ENCODE measurements at places on chromosomes 16 and 17. TPM values are rescaled to one million over a fixed set of nuclear protein-coding genes. Genes with fewer than 3 reads are reported as not detected.

GRCh38 chr17:31877911-31878702, 19.1 kb upstream of the COPRS start:
- DNase-seq: no peak

DNA sequence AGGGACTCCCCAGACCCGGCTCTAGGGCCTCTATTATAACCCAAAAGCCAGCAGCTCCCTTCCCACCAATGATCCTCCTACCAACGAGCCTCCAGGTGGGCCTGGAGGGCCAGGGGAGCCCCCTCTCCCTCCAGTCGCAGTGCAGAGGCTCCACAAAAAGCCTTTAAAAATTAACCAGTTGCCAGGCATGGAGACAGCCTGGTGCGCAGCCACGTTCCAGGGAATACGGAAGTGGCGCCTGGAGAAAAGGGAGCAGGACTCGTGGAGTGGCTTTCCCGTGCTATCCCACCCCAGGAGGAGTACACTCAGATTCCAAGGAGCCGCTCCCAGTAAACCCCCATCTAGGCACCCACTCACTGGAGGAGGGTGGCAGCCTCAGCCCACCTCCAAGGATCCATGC, 112.3 kb downstream of the ZNF423 start:
- DNase-seq: no peak

- no peak for DNase-seq
Measured at GRCh38 chr17:2312736-2313135, 9.0 kb downstream of the SRR start.

TAT gene
- 0.05 TPM for polyA plus RNA-seq

DNA sequence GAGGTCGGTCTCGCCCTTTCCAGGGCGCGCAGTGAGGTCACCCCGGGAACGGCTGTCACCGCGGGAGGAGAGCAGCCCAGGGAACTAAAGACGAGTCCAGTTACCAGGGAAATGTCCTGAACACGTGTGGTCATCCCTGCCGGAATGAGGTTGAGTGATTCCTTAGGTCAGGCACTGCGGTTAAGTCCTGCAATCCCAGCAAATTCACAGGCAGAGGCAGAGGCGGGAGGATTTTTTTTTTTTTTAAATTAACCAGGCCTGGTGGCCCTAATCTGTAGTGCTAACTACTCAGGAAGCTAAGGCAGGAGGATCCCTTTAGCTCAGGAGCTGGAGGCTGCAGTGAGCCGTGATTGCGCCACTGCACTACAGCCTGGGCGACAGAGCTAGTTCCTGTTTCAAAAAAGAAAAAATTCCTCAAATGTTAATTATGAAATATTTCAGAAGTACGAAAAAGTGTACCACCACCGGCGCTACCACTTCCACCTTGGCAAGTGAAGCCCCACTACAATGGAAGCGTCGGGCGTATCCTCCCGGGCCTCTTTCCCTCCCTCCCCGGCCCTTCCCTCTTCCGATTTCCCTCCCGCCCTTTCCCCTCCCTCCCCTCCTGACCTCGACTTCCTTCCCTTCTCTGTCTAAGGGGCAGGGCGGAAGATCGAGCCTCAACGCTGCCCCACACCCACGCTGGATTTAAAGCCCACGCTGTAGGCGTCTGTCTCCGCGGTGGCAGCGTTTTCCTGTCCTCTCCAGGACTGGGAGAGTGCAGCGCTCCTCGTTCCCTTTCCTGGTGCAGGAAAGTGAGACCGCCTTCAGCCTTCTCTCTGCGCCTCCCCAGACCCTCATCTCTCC, 27.3 kb downstream of the SLFN11 start:
- DNase-seq: no peak

- no peak for DNase-seq
Measured at GRCh38 chr16:81539759-81540472, 95.3 kb downstream of the CMIP start.

DNA sequence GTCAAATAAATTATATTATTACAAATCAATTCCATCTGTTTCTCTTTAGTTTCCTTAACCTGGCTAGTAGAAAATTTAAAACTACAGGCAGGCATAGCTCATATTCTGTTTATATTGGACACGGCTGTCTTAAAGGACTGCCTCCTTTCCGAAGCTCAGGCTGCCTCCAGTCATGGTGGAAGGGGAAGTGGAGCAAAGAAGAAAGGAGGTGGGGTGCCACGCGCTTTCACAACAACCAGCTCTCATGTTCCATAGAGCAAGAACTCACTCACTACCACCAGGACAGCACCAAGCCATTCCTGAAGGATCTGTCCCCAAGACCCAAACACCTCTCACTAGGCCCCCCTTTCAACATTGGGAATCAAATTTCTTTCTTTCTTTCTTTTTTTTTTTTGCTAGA, 149.3 kb upstream of the KCNJ18 start:
- no peak for DNase-seq

GRCh38 chr16:80612461-80613017, 71.7 kb downstream of the DYNLRB2 start:
- DNase-seq: no peak

DNA sequence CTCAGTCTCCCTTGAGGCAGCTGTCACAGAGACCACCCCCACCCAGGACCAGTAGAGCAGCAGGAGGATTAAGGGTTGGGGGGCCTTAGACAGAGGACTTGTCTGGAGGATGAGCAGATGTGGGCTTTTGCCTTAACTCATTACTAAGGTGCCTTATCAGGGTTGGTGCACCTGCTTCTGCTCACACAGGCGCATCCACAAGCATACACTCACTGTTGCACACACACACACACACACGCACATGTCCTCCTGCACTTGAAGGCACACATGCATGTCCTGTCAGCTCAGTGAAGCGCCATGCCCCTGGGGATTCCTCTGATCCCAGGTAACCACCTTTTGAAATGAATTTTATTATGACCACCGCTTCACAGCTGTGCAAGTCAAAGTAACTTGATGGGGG, 1.2 kb downstream of the GFAP start:
- no peak for DNase-seq

DNA sequence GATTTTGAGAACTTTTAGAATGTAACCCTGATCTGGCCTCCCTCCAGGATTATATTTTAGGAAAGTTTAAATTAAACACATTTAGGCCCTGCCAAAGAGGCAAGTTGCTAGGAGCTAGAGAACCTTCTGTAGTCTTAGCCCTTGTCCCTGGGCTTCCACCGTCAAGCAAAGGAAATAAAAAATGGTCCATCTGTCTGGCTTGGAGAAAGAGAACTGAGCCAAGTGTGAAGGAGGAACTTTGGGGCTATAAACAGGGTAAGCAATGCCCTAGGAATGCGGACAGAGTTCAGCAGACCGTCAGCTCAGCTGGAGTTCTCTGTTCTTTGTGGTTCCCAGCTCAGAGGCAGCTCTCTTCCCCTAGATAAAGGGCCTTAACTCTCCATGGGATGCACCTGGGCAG, 29.6 kb downstream of the RCVRN start:
- no peak for DNase-seq

- DNase-seq: no peak
Measured at GRCh38 chr16:25079637-25080378, 31.7 kb upstream of the LCMT1 start.

GRCh38 chr17:59890720-59891119, 2.0 kb downstream of the TUBD1 start:
- peak; percentile 58 for DNase-seq

DNA sequence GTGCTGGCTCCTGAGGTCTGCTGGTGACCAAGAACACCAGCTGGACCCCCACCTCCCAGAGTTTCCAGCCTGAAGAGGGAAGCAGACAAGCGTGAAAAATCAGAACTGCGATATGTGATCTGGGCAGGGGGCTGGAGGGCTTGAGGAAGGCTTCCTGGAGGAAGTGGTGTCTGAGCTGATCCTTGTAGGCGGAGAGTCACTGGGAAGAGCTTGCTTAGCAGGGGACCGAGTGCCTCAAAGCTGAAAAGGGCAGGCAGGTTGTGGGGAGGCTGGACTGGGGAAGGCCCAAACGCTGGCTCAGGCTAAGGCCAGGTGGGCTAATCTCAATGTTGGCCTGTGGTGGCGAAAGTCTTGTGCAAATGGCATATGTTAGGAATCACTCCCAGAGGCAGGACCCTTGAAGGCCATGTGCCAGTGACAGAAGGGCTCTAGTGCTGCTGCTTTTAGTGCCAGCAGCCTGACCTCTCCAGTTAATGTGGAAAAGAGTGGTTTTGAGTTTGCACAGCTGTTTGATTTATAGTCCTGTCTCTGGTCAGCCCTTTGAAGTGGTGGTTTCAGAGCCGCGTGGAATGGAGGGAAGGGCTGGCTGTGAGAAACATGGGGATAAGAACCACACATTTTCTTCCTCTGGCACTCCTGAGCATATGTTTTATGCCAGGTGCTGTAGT, 85.3 kb upstream of the LGALS9 start:
- DNase-seq: no peak

CCL14 gene
- not detected for polyA plus RNA-seq

GRCh38 chr17:73874008-73874720, 229.9 kb upstream of the SDK2 start:
- peak; percentile 59 for DNase-seq

NPTX1 gene
- polyA plus RNA-seq: 109 TPM
